ENCODE measurements at places on chromosomes 3 and 15. TPM values are rescaled to one million over a fixed set of nuclear protein-coding genes. Genes with fewer than 3 reads are reported as not detected.

GRCh38 chr3:51933471-51934138 lies 8.1 kb downstream of the RRP9 start:
- no peak for DNase-seq

DNA sequence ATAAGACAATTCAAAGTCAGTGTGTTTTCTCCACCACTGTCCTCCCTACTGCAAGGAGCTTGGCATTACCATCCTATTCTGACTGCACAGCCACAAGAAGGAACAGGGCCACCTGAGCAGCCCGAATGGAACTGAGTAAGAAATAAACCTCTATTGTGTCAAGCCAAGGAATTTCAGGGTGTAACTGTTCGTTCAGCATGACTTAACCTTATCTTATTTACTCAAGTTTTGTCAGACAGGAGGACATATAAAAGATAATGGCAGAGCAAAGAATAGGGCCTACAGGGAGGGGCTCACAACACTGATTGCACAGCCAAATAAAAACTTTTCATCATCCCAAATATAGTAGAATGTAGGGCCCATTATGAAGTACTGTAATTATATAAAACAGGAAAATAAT lies 236.1 kb downstream of the NEK10 start:
- DNase-seq: no peak

DNA sequence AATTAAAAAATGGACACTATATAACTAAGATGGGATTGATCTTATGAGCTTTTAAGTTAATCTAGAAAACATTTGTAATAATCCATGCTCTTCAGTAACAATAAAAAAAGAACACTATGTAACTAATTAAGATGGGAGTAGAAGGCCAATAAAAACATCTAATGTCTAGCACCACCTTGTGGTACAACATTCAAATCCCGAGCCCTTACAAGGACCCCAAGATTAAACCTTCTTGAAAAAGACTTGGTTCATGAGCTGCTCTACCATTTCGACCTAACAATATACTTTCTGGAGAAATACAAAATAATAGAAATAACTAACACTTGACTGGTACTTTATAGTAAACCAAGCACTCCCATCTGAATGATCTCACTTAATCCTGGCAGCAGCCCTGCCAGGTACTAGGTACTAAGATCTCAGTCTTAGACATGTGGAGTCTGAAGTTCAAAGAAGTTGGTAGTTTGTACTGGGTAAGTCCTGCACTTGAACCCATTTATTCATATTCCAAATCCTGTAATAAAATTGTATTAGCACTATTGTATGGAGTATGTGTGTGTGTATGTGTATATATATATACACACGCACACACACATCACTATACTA lies 21.8 kb downstream of the METTL6 start:
- DNase-seq: no peak

DNA sequence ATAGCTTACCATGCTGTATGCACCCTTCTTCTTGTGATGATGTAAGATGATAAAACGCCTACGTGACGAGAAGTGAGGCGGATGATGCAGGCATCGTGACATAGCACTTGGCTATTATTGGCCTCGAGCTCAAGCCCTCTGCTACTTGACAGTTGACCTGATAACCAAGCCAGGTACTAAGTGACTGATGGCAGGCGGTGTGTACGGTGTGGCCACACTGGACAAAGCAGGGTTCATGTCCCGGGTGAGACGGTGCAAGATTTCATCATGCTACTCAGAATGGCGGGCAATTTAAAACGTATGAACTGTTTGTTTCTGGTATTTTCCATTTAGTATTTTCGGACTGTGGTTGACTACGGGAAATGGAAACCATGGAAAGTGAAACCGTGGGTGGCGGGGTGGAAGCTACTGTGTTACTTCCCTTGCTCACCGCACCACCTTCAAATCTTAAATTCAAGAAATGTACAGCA lies 57.7 kb downstream of the SLC12A8 start:
- no peak for DNase-seq

DNA sequence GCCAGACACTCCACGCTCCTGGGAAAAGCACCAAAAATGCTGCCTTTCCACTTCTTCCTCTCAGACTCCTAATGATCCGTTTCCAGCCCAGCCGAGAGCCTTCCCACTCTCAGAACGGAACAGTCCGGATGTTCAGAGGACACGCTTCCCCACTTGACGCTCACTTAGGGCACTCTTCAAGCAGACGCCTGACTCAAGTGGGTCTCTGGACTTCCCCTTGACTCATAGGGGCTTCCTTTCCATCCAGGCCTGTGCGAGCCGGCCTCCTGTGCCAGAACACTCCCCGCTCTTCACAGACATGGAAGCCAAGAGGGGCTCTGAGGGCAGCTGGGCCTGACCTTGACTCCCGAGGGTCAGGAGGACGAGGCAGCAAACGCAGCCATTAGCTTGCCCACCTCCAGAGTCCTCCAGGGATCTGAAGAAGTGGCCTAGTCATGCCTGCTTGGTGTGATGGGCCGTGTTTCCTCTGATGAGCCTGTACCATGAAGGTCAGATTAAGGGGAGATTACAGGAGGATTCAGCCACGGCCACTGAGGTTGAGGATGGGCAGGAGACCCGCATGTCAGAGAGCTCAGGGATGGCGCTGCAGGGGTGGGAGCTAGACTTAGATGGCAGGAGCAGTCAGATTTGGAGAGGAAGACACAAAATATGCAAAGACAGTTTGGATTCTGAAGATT lies 114.7 kb upstream of the TLE3 start:
- no peak for DNase-seq

DNA sequence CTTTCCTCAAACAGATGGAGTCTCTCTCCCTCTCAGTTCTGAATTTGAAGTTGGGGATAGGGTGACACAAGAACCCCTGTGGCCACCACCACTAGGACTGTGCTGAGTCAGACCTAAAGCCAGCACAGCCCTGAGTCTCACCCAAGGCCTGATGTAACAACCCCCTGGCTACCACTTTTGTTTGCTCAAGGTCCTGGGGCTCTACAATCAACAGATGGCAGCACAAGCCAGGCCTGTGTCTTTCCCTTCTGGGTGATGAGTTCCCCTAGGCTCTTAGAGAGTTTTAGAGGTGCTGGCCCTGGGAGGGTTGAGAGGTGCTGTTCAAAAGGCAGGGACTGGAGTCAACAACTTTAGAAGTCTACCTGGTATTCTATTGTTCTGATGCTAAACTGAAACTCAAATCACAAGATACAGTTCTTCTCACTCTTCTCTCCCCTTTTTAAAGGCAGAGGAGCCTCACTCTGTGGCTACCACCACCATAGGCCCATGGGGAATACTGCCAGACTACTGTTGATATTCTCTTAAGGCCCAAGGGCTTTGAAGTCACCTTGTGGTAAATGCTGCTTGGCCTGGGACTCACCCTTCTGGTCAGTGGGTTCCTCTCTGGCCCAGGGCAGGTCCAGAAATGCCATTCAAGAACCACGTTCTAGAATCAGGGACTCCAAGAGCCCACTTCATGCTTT lies 6.5 kb downstream of the OR5K4 start:
- no peak for DNase-seq

DNA sequence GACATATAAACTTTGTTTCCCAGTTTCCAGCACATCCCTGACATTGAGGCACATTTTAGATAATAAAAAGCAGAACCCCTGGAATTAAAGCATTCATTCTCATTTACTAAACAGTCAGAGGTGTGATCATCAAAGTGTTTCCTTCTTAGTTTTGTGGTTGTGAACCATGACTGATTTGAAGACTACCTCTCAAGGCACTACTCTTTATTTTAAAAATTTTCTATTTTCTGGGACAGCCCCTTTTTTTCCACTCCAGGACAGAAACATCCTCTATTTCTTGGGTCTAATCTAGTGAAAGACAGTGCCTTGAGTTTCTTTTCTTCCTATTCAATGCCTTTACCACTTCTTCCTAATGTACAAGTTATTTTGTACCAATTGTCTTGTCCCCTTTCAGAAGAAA lies 5.2 kb downstream of the SST start:
- no peak for DNase-seq

GRCh38 chr3:48423241-48423882 lies 6.5 kb downstream of the PLXNB1 start:
- no peak for DNase-seq

DNA sequence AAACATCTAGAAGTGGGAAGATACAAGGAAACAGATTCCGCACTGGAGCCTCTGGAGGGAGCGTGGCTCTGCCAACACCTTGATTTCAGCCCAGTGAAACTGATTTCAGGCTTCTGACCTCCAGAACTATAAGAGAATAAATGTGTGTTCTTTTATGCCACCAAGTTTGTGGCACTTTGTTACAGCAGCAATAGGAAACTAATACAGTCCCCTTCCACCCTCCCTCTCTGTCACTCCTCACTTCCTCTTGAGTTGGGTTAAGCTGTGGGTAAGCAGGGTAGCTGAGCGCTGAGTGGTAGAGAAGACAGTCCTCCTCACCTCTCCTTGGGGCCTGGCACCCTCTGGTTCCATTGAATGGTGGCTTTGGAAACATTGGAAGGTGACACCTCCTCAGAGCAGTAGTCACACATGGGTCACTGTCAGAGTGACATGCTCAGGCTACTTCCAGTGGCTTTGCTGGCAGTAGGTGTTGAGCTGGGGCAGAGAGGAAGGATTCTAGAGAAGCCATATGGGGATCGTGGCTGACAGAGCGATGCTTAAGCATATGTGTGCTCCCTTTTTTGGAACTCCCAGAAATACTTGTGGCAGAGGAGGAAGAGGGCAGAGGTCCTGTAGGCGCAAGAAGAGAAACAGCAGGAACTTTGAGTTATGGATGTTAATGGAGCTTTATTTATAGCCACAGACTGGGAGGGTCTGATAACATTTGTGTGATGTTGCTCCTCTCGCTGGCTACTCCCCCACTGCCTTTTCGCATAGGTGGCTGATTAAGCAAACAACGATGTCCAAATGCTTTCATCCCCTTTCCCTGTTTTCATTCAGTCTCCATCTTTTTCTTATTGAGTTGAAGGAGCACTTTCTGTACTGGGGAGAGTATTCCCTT lies 14.8 kb upstream of the HCN4 start:
- DNase-seq: no peak

- DNase-seq: no peak
Observed at GRCh38 chr3:177680472-177680821, 483.2 kb upstream of the TBL1XR1 start.

- no peak for DNase-seq
Observed at GRCh38 chr15:69435985-69436384, 16.6 kb upstream of the RPLP1 start.

GRCh38 chr15:66014635-66015182 lies 145.4 kb downstream of the RAB11A start:
- no peak for DNase-seq

DNA sequence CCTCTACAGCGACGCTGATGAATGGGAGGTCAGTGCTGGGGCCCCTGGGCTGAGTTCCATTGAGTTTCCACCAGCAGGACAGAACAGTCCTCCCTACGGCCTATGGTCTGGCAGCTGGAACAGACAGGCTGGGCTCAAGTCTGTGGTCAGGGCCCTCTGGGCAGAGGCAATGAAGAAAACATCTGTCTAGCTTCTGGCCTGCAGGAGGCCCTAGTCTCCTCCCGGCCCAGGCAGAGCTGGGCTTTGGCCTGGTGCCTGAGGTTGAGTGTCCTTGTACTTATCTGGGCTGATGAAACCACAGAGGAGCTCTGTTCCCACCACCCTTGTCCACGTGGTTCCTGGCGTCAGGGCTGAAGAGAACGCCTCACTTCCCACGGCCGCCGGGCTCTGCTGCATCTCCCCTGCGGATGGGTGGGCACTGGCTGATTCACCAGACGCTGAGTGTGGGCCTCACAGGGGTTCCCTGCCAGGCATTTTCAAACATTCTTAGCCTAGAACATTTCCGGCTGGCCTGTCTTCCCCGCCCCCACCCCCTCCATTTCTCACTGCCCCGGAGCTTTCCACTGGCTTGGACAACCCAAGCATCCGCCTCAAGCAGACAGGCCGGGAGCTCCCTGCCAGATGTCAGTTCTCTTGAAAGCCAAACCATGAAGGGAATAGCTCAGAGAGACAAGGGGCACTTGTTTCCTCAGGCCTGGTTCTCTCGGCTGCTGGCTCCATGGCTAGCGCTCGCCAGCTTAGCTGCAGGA lies 20.3 kb downstream of the PPCDC start:
- DNase-seq: peak; percentile 59

DNA sequence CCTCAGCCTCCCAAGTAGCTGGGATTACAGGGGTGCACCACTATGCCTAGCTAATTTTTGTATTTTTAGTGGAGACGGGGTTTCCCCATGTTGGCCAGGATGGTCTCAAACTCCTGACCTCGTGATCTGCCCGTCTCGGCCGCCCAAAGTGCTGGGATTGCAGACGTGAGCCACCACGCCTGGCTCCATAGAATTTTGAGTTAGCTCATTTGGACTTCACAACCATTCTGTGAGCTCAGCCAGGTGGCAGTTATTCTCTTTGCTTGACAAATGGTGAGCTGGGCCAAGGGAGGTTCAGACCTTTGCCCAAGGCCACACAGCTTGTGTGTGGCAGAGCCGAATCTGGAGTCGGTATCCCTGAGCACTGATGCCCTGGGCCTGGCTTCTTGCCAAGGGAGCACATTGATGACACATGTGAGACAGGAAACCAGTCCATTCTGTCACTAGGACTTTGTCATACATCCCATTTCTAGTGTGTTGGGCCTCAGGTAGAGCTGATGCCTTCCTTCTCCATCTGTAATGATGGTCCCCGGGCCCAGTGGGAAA lies 17.6 kb downstream of the PODXL2 start:
- no peak for DNase-seq

GRCh38 chr3:128366136-128366535 lies 100.6 kb downstream of the DNAJB8 start:
- no peak for DNase-seq

DNA sequence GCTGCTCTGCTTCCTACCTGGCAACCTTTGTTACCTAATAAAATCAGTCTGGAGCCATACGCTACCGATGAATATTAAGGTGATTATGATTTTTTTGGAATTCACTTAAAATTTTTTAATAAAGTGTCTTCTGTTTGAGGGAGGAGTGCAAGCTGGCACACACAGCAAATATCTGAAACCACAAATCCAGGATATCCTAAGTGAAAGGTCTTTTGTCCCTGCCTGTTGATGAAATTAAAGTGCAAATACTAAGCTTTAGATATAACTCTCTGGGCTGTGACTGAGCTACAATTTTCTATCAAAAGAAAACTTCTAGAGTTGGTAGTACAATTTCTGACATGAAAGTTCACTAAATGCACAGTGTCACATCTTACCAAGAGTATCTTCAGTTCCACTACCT lies 23.7 kb downstream of the HACD2 start:
- DNase-seq: no peak

GRCh38 chr15:67828278-67828968 lies 3.1 kb downstream of the SKOR1 start:
- DNase-seq: no peak

DNA sequence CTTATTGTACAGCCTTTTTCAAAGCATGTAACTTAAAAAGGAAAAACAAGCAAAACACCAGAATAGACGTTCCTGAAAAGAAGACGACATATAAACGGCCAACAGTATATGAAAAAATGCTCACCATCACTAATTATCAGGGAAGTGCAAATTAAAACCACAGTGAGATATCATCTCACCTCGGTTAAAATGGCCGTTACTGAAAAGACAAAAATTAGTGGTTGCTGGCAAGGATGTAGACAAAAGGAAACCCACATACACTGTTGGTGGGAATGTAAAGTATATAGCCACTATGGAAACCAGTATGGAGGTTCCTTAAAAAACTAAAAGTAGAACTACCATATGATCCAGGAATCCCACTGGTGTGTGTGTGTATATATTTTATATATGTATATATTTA lies 64.5 kb upstream of the MLF1 start:
- no peak for DNase-seq

- DNase-seq: no peak
Observed at GRCh38 chr3:100629421-100630127, 20.2 kb downstream of the ADGRG7 start.

LRRC34 gene
- not detected for total RNA-seq

IQCF2 gene
- total RNA-seq: not detected

GOLGA8K gene
- not detected for total RNA-seq

SPESP1 gene
- total RNA-seq: 1.1 TPM

SLC27A2 gene
- 2.7 TPM for total RNA-seq

MME gene
- total RNA-seq: 3.2 TPM
